Progenitor cell of endocrine pancreas (in vitro differentiated cells): ENCODE measurements at places on chromosomes 1 and 21.

DNA sequence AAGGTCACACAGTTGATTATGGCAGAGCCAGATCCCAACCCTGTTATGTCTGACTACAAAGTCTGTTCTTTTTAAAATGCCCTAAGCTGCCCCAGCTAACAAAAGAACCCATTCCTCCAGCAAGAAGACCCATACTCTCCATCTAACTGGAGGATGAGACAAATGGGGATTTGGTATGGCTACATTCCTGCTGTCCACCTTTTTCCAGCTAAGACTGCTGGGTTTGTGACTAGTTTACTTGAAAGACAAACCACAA lies 112.8 kb downstream of the KIAA0319L start:
- DNase-seq = no peak

DNA sequence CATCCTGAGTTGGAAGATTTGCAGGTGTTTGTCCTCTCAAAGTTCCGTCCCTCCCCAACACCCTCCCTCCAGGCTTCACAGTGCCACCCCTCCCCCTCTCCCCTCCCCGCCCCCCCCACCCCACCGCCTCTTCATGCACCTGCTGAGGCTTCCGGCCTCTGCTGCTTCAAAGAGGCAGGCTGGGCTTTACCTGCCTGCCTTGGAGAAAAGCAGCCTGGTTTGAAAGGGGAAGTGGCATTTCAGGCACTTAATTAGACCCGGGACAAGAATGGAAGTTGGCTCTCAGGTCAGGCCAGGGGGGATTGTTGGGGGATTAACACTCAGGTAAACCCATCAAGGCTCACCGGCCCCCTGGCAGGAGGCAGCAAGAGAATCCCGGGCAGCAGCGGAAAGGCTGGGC lies 21.1 kb downstream of the PAX7 start:
- no peak for DNase-seq

DNA sequence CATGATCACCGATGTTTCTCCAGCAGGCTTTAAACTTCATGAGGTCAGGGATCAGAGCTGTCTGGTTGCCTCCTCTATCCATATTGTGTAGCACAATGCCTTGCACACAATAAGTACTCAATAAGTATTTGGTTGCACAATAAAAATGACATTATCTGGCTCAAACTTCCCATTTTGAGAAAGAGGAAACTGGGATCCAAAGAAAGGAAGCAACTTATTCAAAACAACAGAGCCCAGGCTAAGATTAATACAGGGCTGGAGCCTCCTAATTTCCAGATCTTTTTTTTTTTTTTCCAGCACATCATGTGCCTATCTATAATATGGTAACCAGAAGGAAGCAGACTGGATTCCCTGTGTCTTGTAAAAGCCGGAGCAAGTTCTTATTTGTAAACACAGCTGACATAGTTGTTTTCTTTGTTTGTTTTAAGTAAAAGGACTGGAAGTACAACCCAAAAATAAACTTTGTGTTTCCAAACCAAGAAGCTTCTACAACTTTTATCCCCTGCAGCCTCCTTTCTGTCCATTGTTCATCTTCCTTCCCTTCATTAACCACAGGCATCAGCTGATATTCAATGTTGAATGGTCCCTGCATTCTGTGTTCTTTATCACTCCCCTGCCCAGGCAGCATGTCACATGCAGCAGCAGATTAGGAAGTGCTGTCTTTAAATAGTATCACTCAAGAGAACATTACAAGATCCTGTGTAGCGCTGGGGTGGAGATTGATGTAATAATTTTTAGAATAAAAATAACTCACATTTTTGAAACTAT lies 71.2 kb upstream of the HOOK1 start:
- no peak for DNase-seq

- DNase-seq = no peak
Observed at GRCh38 chr1:229689273-229689672, 63.2 kb downstream of the URB2 start.

DNA sequence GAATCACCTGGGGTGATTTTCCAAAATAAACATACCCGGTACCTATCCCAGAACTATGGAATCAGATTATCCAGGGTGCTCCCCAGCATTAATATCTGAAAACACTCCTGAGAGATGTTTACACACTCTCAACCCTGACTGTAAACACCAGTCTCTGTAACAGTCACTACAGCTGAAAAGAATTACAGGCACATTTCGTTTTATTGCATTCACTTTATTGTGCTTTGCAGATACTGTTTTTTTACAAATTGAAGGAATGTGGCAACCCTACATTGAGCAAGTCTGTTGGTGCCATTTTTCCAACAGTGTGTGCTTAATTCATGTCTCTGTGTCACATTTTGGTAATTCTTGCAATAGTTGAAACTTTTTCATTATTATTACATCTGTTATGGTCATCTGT lies 31.8 kb downstream of the HSF2BP start:
- no peak for DNase-seq
